Foreskin keratinocyte (primary cell): ENCODE measurements at places on chromosomes 2 and 18. TPM values are rescaled to one million over a fixed set of nuclear protein-coding genes. Genes with fewer than 3 reads are reported as not detected.

The TSGA10 gene
- 3.0 and 4.1 TPM in 2 replicates for total RNA-seq

The LCT gene
- total RNA-seq, result not detected in 2 replicates

The LAPTM4A gene
- 91.4 and 103 TPM in 2 replicates for total RNA-seq

The DNAJC27 gene
- 1.8 and 4.1 TPM in 2 replicates for total RNA-seq
